ENCODE measurements at places on chromosomes 4 and X.

GRCh38 chrX:30620980-30621618, 32.1 kb upstream of the GK start:
- DNase-seq = no peak
- H3K27me3 ChIP-seq = no peaks in the 10 kb centered on the region
- no peaks in the 10 kb centered on the region for H3K4me1 ChIP-seq
- H3K36me3 ChIP-seq = no peaks in the 10 kb centered on the region
- no peak overlapping the region for H3K4me3 ChIP-seq

GRCh38 chrX:13581554-13581953, 12.2 kb downstream of the EGFL6 start:
- no peaks in the 10 kb centered on the region for H3K27me3 ChIP-seq
- H3K4me1 ChIP-seq = no peaks in the 10 kb centered on the region
- no peak overlapping the region for H3K27ac ChIP-seq

DNA sequence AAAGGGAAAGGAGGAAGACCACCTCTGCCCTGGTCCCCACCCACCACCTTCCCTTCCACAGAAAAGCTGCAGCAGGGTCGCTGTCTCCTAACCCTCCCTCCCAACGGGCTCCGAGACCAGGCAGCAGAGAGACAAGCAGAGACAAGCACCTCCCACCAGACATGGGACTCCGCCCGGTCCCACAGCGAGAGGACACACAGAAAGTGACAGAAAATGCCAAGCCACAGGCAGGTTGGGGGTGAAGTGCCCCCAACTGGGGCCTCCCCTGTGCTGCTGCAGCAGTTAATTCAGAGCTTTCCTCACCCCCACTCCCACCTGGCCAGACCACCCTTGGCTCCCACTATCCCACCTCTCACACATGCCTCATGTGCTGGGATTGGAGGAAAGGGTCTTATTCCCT, 64.4 kb upstream of the AFAP1 start:
- no peaks in the 10 kb centered on the region for H3K36me3 ChIP-seq
- no peaks in the 10 kb centered on the region for H3K4me1 ChIP-seq
- no peaks in the 10 kb centered on the region for H3K27me3 ChIP-seq
- no peak overlapping the region for H3K4me3 ChIP-seq
- no peak overlapping the region for H3K27ac ChIP-seq

- H3K4me3 ChIP-seq = no peak overlapping the region
- DNase-seq = no peak
- H3K27ac ChIP-seq = no peak overlapping the region
Measured at GRCh38 chr4:93029769-93030168, 726.0 kb downstream of the GRID2 start.

- no peak for DNase-seq
- H3K4me1 ChIP-seq = no peaks in the 10 kb centered on the region
- no peak within 1 kb of the TSS for H3K4me3 ChIP-seq
- H3K27me3 ChIP-seq = no peaks in the 10 kb centered on the region
Measured at GRCh38 chr4:624705-625590, at the start of gene PDE6B. Gene PDE6B, plus strand, starts transcription at chr4:625573. Its CDS starts 54 bp downstream, at chr4:625627.

- no peaks in the 10 kb centered on the region for H3K36me3 ChIP-seq
- no peaks in the 10 kb centered on the region for H3K4me1 ChIP-seq
- H3K4me3 ChIP-seq = no peak overlapping the region
- no peak overlapping the region for H3K27ac ChIP-seq
- H3K27me3 ChIP-seq = no peaks in the 10 kb centered on the region
Measured at GRCh38 chr4:77697860-77698590, 92.4 kb downstream of the CXCL13 start.
